Urinary bladder (tissue), 4 donors: ENCODE measurements at places on chromosomes 6 and 20. TPM values are rescaled to one million over a fixed set of nuclear protein-coding genes. Genes with fewer than 3 reads are reported as not detected.

LGSN gene
- not detected for polyA plus RNA-seq

- no peak for DNase-seq
Measured at GRCh38 chr6:31700740-31701401, 2.3 kb downstream of the ABHD16A start.

DNA sequence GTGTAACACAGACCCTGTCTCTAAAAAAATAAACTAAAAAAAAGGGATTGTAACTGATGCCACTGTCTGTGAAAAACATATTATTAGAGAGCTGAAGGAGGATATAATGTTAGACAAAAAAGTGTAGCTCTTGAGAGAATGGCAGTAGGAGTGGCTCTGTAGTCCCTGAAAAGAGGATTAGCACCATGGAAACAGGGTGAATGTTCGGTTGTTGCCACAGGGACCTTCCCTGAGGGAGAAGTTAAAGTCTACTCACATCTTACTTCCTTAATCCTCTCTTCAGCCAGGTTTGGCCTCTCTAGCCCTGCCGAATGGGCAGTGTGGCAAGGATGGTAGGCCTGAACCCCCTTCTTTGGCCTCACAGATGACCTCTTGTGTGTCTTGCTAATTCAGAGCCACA lies 12.1 kb downstream of the SCAND1 start:
- DNase-seq, result no peak

DNA sequence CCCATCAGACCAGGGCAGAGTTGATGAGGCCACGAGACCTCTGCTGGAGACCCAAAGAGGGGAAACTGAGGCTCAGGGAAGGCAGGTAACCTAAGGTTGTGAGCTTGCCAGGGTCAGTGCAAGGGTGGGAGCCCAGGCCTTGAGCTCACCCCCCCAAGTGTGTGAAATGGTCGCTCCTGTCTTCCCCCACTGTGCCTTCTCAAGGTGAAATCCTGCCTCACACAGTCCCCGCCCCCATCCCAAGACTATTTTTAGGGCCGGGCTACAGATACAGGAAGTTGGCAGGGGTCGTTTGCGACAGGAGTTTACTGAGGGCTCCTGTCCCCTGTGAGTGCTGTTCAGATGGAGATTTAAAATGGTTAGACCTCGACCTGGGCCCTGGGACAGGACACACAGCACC lies 18.7 kb upstream of the GATA5 start:
- DNase-seq, result no peak

GRCh38 chr6:84512391-84512790 lies 252.0 kb downstream of the TBX18 start:
- DNase-seq, result no peak

DNA sequence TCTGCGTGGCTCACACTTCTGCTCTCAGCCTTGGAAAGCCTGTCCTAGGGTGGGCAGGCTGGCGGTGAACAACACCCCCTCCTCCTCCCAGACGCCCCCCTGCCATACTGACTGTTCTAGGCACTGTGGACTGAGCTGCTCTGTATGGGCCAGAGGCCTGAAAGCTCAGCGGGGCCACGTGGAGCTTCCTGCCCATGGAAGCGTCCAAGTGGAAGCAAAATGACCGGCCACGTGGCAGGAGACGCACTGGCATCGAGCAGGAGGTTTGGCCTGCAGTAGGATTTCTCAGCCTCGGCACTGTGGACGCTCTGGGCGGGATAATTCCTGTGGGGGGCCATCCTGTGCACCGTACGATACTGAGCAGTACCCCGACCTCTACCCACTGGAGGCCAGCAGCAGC lies 88.7 kb downstream of the GRM4 start:
- DNase-seq, result no peak

DNA sequence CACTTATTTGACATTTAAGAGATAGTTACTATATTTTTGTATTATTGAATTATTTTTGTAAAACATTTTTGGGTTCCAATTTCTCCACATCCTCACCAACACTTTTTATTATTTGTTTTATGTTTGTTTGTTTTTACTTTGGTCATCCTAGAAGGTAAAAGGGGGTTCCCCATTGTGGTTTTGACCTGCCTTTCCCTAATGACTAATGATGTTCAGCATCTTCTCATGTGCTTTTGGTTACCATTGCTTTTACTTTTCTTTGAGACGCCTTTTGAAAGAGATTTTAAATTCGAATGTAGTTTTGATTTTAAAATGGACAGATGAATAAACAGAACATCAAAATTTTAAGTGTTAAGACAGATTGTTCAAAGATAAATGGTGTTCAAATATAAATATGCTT lies 46.9 kb downstream of the AK9 start:
- no peak for DNase-seq

DNA sequence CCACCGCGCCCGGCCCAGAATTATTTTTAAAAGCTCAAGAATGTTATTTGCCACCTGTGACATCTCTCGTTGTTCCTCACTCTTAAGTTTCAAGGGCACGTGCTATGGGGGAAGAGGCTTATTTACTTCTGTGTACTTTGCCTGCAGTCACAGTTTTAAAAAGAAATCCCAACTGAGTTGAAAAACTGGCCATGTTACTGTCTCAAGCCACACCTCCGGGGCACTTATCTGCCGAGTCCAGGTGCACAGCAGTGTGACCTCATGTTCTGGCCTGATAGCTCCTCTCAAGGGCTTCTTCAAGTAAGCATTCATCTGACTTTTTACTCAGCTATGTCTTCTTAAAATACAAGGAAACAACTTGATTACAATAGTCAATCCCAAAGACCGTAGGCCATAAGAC lies 34.5 kb downstream of the SHLD1 start:
- DNase-seq, result no peak

DNA sequence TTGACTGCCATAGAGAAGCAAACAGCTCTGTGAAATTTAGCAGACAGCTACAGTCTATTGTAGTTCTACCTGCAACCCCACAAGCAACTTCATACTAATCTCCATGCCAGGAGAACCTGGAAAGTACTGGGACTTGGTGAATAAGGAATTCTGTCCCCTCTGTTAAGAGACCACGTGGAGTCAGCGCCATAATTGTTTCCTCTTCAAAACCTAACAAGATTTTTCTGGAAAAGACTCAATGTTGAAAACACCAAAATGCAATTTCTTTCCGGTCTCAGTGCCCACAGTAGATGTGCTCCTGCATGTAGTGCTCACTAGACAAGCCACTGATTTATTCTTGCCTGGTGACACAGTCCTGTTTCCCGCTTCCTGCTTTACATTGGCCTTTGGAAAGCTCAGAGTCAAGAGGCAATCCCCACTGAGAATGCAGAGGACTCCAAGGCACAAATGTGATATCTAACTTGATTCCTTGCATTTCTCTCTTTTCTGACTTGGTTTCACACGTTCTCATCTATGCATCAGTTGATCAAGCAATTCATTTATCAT lies 268.3 kb downstream of the HIVEP2 start:
- no peak for DNase-seq

DNA sequence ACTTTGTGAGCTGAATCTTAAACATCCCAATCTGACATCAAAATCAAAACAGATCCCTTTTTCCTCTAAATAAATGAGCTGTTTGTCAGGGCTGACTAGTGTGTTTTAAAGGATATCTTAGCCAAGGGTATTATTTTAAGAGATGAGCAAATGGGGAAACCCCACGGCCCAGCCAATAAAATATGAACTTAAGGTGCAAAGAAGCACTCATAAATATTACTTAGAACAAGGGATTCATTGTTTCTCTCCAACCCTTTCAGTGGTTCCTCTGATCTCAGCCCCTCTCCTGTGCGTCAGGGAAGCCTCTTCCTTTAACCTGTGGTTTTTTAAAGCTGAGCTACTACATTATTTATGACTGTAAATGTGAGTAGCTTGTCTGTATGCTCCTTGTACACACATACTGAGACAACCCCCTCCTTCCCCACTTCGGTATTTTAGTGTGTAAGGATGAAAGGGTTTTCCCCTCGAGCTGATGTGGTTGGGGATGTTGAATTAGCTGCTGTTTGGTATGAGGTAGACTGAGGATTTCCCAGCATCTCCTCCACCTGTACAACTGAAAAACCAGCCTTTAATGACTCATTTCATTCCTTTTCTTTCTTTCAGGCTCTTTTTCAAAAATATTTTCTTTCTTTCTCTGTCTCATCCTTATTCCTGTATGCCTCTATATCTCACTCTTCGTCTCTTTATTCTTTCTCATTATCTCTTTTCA lies 6.5 kb downstream of the BMP5 start:
- no peak for DNase-seq

HCRTR2 gene
- not detected for polyA plus RNA-seq

DNA sequence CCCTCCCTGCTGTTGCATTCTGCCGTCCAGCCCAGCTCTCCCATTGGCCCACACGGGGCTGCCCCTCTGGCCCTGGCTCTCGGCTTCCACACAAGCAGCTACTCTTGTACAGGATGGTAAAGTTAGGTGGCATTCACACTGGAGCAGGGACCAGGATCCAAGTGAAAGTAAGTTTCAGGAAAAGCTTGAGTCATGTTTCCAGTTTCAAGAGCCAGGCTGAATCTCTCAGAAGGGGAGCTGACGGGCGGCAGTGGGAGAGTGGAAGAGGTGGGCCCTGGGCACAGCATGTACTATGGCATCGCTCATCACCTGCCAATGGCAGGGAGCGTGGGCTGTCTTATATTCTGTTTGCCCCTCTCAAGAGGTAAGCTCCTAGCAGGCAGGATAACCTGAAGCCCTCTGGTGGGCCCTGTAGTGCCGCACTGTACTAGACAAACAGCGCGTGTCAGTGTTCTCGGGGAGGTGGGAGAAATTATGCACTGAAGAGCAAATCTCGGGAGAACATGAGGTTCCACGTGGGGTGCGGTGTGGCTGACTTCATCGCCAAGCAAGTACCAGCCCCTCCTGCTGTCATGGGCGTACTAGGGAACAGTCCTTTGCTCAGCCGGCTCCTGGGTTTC lies 241.5 kb downstream of the NRN1 start:
- no peak for DNase-seq

- DNase-seq, result no peak
Measured at GRCh38 chr20:5871459-5872410, 78.6 kb downstream of the TRMT6 start.

DNA sequence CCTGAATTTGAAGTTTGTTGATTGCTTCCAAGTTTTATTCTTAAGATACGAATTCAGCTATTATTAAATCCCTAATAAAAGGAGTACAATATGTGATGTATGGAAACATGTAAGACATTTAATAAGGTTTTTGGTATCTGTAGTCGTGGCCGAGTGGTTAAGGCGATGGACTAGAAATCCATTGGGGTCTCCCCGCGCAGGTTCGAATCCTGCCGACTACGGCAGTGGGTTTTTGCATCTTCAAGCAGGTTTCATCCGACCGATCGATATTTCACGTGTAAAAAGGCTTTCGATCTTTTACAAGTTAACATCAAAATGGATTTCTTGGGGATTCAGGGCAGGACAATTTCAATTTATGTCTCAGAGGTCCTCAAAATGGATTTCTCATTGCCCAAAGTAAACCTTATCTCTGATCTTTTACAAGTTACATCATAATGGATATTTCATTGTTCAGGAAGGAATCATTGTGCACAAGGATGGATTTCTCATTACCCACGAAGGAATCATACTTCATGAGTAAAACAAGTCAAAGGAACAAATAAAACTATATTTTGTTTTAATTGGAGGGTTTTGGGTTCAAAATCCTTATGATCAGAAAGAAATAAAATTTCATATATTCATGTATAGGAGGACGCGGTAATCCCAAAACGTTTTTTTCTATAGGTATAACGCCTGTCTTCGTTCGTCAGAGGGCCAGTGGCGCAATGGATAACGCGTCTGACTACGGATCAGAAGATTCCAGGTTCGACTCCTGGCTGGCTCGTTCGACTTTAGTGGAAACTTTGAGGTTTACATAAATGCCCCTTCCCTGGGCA lies 37.3 kb upstream of the BTN3A2 start:
- no peak for DNase-seq

LIN28B gene
- not detected for polyA plus RNA-seq

GABRR1 gene
- 0.11 TPM for polyA plus RNA-seq

DNA sequence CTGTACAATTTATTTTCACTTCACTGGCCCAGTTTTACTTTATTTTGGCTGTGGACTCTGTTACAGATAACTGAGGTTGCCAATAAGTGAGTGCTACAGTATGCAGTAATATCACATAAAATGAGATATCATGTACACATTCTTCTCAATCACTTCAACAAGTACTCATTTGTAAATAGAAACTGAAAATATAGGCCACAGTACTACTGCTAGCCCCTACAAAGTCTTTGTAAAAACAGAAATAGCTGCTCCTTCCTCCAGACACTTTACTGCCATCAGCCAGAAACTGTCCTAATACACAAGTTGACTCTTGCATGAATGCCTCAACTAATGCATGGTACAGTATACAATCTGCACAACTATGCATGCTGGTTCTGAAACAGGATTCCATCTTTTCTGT lies 9.2 kb downstream of the DTNBP1 start:
- DNase-seq, result no peak

DNA sequence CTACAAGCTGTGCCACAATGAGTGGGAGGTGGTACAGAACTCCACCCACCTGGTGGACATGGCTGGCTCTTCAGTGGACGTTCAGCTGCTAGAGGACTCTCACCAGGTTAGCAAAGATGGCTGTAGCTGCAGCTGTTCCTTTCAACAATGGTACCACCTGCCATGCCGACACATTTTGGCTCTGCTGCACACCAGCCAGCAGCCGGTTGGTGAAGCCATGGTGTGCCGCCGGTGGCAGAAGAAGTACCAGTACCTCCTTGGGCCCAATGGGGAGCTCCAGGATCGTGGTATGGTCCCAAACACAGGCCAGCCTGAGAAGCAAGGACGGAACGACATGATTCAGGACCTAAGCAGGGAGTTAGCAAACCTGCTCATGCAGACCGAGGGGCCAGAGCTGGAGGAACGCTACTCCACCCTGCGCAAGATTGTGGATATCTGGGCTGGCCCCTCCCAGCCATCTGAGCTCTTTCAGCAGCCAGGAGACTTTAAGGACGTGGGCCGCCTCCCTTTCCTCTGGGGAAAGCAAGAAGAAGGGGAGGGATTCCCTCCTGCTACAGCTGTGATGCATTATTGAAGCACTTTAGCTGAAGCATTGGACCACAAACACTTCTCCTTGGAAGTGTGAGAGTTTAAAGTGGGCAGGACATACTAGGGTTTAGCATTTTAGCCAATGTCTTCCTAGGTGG lies 2.8 kb upstream of the ZSWIM1 start:
- DNase-seq, result no peak

TMEM63B gene
- 20.0 TPM for polyA plus RNA-seq

GRM4 gene
- 0.01 TPM for polyA plus RNA-seq

- no peak for DNase-seq
Measured at GRCh38 chr6:42689371-42689770, 33.0 kb downstream of the PRPH2 start.

- DNase-seq, result no peak
Measured at GRCh38 chr20:48550814-48551213, 277.0 kb downstream of the PREX1 start.

GRCh38 chr6:2748183-2748582 lies 2.5 kb downstream of the MYLK4 start:
- DNase-seq, result no peak

- DNase-seq, result no peak
Measured at GRCh38 chr6:21437581-21437980, 156.0 kb upstream of the SOX4 start.

DNA sequence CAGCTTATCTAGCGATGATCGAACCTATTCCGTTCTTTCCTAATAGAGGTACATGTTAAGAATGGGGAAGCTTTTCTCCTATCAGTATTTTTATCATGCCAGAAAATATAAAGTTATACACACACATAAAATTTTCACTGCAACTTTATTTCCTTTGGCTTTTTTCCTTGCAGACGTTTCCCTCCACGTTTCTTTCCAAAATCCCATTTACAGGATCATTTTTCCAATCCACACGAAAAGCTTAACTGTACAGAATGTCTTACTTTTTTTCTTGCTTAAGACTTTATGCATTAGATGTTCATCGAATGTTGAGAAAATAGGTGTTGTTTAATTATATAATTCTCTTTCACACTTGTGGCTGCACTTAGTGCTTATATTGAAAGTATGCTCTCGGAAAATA lies 62.9 kb upstream of the HDGFL1 start:
- DNase-seq, result peak; percentile 35

C20orf204 gene
- polyA plus RNA-seq, result 0.71 TPM

EPPIN gene
- not detected for polyA plus RNA-seq
